ENCODE measurements at places on chromosomes 5 and 9. TPM values are rescaled to one million over a fixed set of nuclear protein-coding genes. Genes with fewer than 3 reads are reported as not detected.
A peak's percentile ranks its signal among the peaks of the same experiment; 100 is the strongest.

GCNT4 gene
- total RNA-seq, result 4.0 TPM

DNA sequence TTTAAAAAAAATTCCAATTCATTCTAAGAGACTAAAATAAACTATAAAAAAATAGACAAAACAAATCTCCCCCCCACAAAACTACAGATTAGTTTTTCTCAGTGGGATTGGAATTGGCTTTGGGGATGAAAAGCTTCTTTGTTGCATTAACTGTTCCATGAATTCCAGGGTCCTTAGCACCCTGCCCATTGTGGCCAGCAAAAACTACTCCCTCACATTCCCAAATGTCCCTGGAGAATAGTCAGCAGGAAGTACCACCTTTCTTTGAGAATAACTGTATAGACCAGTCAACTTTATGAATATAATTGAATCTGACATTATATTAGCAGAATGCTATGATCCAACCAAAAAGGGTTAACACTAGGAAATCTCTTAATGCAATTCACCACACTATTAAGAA lies 147.9 kb downstream of the LPAR1 start:
- no peak for DNase-seq

DNA sequence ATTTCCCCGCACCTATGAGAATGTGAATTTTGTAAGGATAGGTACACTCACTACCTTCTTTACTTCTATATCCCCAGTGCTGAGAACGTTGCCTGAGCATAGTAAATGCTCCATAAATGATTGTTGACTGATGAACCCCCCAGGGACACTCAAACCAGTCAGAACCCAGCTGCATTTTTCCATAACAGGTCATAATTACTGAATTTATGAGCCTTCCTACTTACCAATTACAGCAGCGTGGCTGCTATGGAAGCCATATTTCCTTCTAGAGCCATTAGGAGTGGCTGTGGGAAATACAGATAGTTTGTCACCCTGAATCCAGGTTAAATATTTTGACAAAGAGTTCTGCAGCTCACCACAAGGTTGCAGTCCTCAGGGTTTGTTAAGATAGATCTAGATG lies 135.0 kb downstream of the TAF11L14 start:
- no peak for DNase-seq

- peak; percentile 66 for DNase-seq
Measured at GRCh38 chr5:1734271-1734907, 65.2 kb downstream of the MRPL36 start.

GRCh38 chr9:128824911-128825310 lies 4.7 kb downstream of the SPOUT1 start:
- DNase-seq, result no peak

GRCh38 chr9:90878562-90878961 lies 76.9 kb downstream of the SYK start:
- DNase-seq, result no peak

GRCh38 chr5:142461028-142461590 lies 136.3 kb upstream of the SPRY4 start:
- no peak for DNase-seq

- DNase-seq, result no peak
Measured at GRCh38 chr5:168740092-168740800, 161.1 kb upstream of the PANK3 start.

- DNase-seq, result no peak
Measured at GRCh38 chr9:129322641-129323375, 144.7 kb upstream of the IER5L start.

GRCh38 chr9:94198414-94198813 lies 60.7 kb upstream of the ZNF169 start:
- no peak for DNase-seq

DNA sequence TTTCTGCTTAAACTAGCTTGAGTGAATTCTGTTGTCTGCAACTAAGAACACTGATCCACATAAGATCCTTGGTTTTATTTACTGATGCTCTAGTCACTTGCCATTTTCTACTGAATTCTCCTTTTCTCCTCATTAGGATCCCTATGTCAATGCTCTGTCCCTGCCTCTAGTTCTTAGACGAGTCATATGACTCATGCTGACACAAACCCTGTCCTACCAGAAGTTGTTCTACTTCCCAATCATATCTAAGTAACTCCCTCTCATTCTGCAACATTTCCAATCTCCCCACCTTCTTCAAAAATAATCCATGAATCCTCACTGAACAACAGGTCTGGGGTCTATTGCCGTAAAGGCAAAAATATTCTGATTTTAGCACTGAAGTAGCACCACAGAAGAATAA lies 47.1 kb upstream of the DMRT1 start:
- no peak for DNase-seq

DNA sequence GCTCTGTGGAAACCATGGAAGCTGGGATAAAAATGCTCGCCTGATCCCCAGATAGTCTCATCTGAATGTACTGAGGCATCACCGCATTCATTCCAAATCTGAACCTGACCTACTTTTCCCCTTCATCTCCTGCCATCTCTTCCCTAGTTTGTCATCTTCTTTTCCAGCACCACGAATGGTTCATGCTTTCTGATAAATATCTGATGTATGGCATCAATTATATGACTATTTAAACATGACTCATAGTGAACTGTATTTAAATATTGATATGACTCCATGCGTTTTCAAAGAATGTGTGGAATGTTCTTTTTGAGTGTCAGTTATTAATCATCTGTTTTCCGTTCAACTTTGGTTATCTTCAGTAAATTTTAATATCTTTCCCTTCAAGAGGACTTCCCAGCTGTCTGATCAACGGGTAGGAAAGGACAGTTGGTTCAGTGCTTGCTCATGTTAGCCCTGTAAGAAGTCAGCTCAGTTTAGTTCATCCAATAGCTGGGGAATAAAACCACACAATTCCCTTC lies 21.1 kb downstream of the BASP1 start:
- no peak for DNase-seq

DNA sequence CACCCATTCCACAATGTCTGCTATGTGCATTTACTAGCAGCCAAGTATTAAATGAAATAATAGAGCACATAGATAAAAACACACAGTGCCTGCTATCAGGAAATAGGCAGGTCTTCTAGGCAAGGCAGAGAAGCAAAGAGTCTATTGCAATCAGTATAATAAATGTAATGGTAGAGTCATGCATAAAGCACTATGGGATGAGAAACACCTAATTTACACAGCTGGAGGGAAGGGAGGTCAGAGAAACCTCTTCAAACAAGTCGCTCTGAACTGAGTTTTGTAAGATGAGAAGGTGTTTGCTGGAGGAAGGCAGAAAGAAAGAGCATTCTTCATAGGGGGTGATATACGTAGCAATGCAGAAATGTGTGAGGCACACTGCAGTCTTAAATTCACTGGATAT lies 341.0 kb upstream of the DMAC1 start:
- no peak for DNase-seq

ANKRD33B gene
- total RNA-seq, result 4.9 TPM

PCDHGB1 gene
- 6.5 TPM for total RNA-seq

DNA sequence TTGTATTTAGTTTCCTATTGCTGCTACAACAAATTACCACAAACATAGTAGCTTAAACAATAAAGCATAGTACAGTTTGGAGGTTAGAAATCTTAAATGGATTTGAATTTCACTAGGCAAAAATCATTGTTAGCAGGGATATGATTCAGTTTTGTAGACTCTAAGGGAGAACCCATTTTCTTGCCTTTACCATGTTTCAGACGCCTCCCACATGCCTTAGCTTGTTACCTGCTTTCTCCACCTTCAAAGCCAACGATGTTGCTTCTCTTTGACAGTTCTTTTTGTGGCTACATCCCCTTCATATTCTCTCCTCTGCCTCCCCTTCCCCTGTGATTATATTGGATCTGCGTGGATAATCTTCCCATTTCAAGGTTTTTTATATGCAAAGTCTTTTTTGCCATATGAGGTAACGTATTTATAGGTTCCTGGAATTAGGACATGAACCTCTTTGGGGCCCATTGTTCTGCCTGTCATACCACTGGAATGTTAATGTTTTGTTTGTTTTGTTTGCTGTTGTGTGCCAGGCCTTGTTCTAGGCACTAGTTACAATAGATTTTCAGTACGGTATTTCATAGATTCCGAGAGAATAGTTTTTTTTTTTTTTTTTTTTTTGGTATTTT lies 54.1 kb downstream of the UHRF2 start:
- DNase-seq, result no peak

DNA sequence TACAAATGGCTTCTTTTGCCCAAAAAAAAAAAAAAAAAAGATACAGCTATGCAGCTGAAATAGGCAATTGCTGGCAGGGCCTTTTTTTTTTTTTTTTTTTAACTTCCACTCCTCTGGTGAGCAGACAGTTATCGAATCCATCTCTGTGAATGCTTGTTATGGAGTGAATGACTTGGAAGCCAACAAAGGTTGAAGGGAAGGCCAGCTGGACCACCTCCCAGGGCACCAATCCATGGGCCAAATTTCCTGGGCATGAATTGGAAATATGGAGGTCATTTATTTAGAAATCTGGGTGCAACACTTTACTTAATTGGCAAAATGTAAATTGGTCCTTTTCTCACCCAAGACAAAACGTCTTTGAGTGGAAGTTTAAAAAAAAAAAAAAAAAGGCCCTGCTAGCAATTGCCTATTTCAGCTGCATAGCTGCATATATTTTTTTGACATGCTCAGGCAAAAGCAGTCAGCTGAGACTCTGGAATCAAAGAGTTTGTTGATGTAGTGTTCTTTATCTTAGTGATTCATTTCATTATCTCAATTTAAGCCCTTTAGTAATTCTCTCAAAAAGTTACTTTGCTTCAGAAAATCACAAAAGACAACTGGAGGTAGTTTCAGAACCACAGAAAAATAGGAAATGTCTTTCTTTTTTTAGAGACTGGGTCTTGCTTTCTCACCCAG lies 392.2 kb upstream of the KLF4 start:
- DNase-seq, result no peak

PCDHB6 gene
- total RNA-seq, result 1.9 TPM

DNA sequence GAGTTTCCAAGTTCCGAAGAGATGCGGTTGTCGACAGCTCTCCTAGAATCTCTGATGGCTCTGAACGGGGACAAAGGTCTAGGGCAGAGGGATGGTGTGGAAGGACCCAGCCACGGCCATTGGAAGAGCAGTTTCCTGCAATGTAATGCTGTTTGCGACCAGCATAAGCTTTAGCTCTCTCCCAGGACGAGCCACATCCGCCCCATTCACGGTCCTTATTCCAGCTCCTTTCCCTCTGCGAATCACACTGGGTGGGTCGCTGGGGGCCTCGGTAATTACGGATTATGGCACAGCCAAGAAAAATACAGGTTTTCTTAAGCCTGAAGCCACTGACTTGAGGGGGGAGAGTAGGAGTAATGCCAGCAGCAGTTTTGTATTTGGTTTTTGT lies 22.7 kb downstream of the ANXA2R start:
- DNase-seq, result no peak

SPOUT1 gene
- total RNA-seq, result 28.6 TPM

DNA sequence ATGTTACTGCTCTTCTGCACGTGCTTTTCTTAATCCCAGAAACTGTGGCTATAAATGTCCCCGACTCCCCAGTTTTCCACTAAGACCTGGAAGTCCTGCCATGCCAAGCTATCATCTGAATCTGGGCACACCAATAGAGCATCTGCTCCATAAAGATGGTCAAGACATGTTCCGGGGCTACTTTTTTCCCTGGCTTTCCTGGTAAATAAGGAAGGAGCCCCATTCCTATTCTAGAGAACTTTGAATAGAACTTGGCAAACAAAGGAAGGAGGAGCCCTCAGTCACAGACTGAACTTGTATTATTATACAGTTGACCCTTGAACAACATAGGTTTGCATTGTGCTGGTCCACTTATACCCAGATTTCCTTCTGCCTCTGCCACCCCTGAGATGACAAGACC lies 182.9 kb downstream of the CCDC192 start:
- no peak for DNase-seq

DNA sequence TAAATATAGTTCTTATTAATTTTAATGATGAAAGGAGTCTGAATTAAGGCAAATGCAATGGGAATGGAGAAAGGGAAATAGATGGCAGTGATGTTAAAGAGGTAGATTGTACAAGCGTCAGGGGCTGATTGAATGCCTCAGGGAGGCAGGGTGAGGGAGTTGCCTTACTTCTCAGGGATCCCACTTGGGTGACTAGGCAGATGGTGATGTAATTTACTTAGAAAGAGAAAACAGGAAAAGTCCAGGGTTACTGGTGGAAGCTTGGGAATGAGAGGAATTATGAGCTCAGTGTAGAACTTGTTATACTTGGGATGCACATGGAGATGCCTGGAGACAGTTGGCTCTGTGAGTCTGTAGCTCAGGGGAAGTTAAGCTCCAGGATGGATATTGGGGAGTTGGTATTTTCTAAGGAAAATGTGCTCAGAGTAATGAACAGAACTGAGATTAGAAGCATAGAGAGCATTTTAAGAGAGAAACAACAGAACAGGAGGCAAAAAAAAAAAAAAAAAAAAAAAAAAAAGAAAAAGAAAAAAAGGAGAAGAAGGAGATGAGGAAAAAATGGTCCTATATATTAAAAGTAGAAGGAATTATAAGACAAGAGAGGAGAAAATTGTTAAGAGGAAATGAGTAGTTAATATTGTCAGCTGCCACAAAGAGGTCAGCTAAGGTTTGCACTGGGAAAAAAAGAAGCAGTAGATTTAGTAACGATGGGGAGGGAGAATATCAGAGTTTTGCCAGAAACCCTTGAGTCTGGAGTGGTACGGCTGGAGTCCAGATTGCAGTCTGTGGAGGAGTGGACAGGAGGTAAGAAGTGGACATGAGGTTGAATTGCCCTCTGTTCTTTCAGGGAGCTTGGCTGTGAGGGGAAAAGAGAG lies 88.0 kb upstream of the ELL2 start:
- no peak for DNase-seq

ARRDC1 gene
- 20.6 TPM for total RNA-seq
